Dorsolateral prefrontal cortex (tissue), 122 donors: ENCODE measurements at places on chromosomes 4 and X. TPM values are rescaled to one million over a fixed set of nuclear protein-coding genes. Genes with fewer than 3 reads are reported as not detected.
A peak's percentile ranks its signal among the peaks of the same experiment; 100 is the strongest.

DNA sequence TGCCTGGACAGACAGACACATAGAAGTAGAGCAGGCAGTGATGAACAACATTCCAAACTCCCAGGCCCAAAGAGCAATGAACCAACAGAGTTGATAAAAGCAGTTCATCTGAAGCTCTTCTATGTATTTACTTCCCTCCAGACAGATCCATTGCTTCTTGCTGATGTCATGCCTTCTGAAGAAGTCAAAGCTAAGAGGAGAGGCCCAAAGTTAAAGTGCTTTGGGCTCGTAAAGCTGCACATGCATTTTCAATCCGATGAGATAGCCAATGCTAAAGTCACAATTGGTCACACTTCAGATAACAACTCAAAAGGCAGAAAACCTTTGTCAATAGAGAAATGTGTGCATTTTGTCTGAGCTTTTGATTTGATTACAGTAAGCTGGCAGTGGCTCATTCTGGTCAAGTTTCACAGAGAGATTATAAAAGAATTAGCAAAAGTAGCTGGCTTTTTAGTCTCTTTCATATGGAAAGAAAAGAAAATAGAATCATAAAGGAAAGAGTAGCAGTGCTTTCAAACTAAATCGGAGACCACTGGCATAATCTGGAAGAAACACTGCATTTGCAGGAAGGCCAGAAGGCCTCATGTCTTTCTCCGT is 82.0 kb downstream of the GPC4 start:
- no peak for DNase-seq

CFP gene
- 5.3 TPM for total RNA-seq

DNA sequence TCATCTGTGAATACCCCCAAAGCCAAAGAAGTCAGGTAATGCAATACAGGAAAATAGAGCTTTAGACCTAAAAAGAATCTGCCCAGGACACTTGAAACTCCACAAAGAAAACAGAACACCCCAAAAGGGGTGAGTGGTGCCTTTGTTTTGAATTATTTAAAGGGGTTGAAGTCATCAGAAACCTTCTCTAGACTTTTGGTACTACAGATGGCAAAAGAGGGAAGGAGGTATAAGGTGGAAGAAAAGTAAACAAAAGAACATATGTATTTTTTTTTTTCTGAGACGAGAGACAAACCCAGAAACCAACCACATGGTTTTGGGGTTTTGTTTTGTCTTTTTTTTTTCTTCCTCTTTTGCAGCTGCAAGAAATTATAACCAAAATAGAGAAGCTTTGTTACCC is 1477.8 kb downstream of the C4orf33 start:
- no peak for DNase-seq

DNA sequence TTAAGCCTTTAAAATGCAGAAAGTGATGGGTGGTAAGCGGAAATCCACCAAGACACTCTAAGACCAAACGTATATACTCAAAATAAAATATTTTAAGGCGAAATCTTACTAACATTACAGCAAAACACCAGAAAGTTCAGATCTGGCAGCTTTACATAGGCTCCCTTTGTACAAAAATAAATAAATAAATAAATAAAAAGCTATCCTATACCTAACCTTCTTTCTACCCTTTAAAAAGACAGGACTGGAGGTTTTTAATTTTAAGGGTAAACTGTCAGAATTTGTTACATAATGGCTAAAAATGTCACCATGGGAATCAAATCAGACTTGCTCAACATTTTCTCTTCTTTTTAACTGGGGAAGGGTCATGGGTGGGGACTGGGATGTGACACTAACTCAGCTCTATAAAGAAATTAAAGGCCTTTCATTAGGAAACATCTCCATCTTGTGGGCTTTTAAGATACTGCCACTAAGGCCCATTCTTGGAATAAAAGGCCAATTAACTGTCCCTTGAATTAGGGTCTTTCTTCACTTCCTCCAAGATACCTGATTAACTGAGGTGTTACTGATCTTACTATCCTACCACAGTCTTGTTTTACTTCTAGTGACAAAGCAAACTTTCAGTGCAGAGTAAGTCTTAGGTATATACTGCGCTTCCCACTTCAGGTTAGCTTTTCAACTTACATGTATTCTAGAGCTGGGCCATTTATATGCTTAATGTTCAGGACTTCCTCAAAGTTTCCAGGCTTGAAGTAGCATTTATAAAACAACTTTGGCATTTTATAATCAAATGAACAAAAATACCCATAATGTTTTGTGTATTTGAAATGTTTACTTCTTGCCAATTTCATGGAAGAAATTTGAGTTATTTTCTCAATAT is 13.3 kb downstream of the HNRNPD start:
- no peak for DNase-seq

DNA sequence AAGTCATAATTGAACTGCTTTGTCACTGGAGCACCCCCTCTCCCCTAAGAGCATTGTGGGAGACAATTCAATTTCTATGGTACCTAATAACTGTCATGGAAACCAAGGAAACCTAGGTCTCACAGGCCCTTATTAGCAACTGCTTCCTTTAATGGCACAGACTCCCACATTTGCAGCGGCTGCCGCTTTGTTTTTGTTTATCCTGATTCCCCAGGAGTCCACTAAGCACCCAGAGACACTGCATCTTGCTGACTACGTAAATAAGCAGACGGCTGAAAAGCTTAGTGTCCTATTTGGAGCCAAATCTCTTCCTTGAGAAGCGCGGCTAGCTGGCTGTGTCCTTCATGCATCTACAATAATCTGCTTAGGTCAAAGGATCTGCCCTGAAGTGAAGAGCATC is 494.4 kb downstream of the TMA16 start:
- DNase-seq = no peak

GRCh38 chr4:153127760-153128494 is 76.3 kb upstream of the TRIM2 start:
- DNase-seq = peak; percentile 95

DNA sequence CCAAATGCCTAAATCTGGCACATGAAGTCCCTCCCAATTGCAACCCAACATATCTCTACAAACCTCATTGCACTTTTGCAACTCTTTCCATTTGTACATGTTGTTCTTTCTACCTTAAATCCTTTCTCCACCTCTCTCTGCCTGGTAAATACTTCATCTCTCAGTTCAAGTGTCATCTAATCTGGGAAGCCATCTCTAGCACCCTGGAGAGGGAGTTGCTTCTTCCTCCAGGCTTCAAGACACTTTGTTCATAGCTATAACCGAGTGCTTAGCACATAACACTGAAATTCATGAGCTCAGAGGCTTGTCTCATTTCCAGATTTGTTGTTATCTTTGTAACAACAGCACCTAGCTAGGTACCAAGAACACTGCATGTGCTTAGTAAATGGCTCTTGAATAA is 114.8 kb upstream of the NAP1L5 start:
- no peak for DNase-seq

GRCh38 chr4:21569638-21570037 is 378.9 kb downstream of the KCNIP4 start:
- no peak for DNase-seq

YIPF7 gene
- total RNA-seq = 2.9 TPM

DNA sequence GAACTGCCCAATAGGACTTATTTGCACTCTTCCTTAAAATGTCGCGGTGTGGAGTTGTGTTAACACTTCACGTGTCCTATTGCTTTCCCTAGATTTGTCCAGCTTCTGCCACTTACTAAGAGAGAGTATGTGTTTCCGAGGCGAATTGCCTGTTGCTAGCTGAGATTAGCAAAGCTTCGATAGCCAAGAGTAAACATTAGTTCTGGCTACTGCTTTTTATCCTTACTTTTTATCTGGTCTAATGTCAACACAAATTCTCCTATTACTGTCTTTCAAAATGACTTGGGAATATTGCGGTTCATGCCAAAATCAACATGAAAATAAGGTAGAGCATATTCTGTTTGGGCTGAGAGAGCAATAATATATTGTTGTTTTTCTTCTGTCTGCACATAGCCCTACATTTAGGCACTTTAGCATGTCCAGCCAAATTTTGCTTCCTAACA is 90.4 kb upstream of the VEGFC start:
- no peak for DNase-seq

GRCh38 chrX:1222531-1223241 is 10.2 kb upstream of the CRLF2 start:
- DNase-seq = no peak

DNA sequence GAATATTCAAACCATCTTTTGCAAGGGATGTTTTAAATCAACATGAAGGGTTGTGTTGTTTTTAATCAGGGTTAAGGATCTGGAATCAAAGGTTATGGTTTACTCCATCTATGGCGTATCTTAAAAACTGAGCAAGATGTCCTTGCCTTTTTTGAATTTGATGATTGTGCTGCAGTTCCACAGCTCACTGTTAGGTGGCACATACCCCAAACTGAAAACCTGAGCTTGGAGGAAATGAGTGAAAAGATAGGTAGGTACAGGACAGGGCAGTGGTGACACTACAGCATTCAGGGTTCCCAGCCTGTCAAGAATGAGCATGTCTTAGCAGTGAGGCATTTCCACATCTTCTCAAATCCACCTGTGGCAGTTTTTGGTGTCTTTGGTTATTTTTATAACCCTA is 13.1 kb upstream of the EOLA1 start:
- no peak for DNase-seq

TRPC3 gene
- 3.7 TPM for total RNA-seq

DNA sequence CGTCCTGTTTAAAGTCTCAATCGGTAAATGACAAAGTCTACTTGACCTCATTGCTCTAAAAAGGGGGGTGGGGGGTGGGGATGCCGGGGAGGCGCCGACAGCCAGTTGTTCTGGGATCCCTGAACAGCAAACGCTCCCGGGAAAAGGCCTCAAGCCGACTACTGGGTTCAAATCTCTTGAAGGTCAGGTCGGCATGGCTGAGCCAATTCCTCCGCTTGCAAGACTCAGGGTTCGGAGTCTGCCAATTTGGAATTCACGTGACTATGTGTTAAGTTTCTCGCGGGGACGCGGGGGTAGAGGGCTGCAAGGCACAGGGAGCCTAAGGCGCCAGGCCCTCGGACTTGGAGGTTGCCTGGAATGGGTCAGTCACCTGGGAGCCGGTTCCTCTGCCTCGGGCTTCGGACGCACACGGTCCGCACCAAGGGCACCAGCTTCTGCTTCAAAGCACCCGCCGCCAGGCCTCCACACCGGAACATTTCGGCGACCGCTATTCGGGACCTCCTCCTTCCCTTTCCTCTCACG is 399 bp downstream of the AIFM1 start:
- DNase-seq = no peak

GRID2 gene
- 12.5 TPM for total RNA-seq

DNA sequence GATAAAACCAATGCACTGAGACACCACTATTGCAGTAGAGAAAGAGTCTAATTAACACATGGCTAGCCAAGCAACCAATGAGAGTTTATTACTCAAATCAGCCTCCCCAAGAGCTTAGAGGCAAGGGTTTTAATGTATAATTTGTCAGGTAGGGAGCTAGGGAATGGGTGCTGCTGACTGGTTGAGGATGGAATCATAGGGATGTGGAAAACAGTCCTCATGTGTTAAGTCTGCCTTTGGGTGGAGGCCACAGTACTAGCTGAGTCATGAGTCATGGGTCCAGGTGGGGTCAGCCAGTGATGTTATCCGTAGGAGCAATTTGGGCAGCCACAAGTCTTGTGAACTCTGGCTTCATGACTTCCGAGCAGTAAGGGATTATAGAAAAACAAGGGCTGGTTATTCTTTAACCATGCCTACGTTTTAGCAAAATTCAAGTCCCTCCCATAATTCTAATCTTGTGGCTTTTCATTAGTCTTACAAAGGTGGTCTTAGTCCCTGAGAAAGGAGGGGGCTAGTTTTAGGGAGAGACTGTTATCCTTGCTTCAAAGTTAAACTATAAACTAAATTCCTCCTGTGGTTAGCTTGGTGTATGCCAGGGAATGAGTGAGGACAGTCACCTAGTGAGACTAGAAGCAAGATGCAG is 25.1 kb upstream of the PLAC8 start:
- no peak for DNase-seq

AKAP14 gene
- not detected for total RNA-seq

DNA sequence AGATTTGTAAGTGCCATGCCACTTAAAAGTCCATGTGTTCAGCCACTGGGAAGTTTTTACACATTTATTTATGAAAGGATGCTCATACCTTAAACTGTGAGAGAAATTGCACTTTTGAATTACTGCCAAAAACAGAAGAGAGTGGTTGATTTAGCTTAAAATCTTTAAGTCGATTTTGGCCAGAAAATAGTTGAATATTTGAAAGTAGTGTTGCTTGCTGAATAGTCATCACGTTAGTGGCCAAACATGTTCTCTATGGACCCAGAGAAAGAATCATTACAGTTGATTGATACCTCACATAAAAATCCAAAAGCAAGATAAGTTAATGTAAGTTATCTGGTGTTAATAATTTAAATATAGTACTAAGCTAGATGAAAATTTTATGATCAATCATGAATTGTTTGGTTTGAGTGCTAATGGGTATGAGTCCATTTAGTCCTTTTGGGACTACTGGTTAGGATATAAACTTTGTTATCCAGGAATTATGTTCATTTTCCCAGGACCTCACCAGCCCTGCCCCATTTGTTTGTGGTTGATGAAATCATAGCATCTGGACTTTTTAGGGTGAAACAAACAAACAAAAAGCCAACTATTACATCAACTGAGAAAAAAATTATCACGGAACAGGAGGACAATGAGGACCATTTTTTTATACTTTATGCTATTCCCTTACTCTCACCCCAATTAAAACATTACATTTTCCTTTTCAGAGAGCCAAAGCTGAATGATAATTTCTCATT is 6.3 kb downstream of the GIMD1 start:
- no peak for DNase-seq

DNA sequence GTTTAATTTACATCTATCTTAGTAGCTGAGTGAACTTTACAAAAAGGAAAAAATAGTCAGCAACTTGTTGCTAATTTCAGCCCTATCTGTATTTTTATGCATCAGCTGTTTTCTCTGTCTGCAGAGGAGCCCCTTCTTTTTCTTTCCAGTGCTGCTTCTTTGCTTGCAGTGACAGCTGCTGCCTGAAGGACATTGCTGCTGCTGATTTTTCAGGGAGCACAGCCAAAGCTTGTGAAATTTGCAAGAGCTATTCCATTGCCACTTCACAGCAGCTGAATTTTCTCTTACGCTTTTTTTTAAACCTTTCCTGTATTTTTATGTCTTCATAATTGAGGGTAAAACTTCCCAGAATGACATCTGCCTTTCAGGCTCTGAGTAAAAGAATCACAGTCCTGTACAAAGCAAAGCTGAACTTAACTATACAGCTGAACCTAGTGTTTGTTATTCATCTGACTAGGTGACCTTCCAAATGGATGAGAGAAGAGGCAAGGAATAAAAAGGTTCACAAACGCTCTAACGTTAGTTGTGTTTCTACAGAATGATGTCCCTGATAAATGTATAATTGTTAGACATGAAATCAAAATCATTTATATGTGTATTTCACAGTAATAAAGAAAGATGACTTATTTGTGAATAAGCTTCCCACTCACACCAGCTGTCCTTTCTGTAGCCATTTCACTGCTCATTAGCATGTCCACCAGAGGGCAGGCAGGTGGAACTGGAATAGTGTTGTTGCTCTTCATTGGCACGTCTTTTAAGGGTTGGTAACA is 541.4 kb downstream of the ADGRL3 start:
- DNase-seq = peak; percentile 58

- DNase-seq = no peak
Measured at GRCh38 chrX:18041656-18042055, 179.0 kb downstream of the BEND2 start.

DNA sequence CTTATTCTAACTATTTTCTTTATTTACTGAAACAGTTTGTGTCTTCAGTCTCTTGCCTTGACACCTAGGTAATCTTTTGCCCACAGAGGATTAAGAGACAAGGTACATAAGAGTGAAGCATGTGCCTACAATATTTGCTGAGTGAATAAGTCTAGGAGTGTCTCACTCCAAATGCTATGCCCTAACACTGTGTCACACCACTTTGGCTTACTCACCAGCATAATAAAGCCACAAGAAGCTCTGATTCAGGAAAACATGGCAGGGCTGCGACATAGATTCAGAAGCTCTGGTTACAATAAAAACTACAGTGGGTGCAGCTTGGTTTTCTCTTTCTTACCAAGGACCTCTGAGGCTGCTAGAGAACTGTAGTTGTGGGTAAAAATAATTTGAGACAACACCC is 127.1 kb downstream of the RBM46 start:
- DNase-seq = no peak
